ENCODE measurements at places on chromosomes 3 and 15. TPM values are rescaled to one million over a fixed set of nuclear protein-coding genes. Genes with fewer than 3 reads are reported as not detected.

FGF12 gene
- total RNA-seq, result not detected

RLBP1 gene
- total RNA-seq, result not detected

STRIT1 gene
- not detected for total RNA-seq

SERPINI2 gene
- not detected for total RNA-seq

RGMA gene
- total RNA-seq, result 0.32 TPM

C3orf80 gene
- 3.6 TPM for total RNA-seq

BLOC1S6 gene
- 101 TPM for total RNA-seq

ANKDD1A gene
- 4.8 TPM for total RNA-seq

HDC gene
- not detected for total RNA-seq

SEMA7A gene
- total RNA-seq, result 35.0 TPM

SMCO1 gene
- total RNA-seq, result not detected

PGBD4 gene
- total RNA-seq, result 3.3 TPM

OR4M2 gene
- not detected for total RNA-seq

RTP4 gene
- not detected for total RNA-seq

CPNE9 gene
- not detected for total RNA-seq

SI gene
- total RNA-seq, result not detected

NXPE3 gene
- 27.3 TPM for total RNA-seq

GOLGA8N gene
- 3.5 TPM for total RNA-seq
